ENCODE measurements at places on chromosomes 6 and 20. TPM values are rescaled to one million over a fixed set of nuclear protein-coding genes. Genes with fewer than 3 reads are reported as not detected.

CDSN gene
- not detected for total RNA-seq

DNA sequence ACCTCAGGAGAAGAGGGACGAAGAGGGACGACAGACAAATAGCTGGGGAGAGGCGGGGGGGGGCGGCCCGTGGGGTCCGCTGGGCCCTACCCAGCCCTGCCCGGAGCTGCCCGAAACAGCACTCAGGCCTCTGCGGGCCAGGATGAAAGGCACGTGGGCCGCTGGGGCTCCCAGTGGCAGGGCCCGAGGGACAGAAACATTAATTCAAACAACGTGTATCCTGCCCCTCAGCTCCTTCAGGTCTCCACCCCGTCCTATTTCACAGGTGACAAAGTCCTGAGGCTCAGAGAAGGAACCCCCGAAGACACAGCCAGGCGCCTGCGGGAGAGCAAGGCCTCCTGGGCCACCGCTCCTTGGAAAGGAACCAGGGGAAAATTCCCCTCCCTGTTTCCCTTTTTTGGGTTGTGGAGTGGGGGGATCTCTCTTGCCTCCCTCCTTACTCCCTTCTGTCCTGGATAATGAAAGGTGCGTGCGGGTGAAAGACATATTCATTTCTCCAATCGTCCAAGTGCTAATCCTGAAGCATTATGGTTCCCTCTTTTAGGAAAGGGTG, 93.3 kb downstream of the RNASET2 start:
- DNase-seq, result no peak

- DNase-seq, result no peak
Measured at GRCh38 chr6:100806296-100806695, 74.8 kb downstream of the ASCC3 start.

HTR1E gene
- not detected for total RNA-seq

SPATA25 gene
- total RNA-seq, result not detected

DNA sequence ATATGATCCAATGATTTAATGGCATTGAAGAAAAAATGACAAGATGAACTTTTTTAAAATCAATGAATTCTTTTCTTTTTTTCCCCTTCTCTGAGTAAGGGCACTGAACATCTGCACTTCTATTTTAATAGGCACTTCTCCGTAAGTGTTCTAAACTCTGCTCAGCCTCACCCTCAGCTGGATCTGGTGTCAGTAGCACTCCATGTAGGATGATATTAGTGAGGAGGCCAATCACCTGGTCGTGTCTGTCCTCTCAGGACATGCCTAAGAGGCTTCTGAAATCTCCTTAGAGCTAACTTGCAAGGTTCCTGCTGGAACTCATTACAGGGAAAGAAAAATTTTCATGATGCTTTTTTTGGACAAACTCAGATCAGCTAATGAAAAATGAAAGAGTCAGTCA, 148.6 kb upstream of the MLIP start:
- DNase-seq, result no peak

DNA sequence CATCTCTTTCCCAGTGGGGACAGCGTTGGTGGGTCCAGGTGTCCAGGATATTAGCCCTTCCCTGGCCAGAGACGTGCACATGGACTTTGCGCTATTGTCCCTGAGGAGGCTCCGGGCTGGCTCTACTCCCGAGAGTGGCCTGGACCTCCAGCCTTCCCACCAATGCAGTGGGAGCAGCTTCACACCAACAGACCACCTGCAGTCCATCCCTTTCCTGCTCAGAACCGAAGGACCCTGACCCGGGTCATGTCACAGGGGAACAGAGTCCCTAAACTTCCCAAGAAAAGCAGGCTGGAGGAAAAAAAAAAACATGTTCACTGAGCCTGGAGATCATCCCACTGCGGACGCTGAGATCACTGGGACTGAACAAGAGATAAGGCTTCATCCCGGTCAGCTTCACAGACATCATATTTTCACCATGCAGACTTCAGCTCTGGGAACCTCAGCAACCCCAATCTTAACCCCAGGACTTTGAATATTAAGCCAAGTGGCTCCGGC, 18.3 kb downstream of the ZMYND8 start:
- DNase-seq, result no peak

PXDC1 gene
- total RNA-seq, result 119 TPM

GRCh38 chr6:130740308-130740707, 86.9 kb upstream of the SMLR1 start:
- DNase-seq, result no peak

All from endothelial cell of umbilical vein (primary cell).